ENCODE measurements at places on chromosomes 7 and 10.

GRCh38 chr7:108684629-108685028, 115.0 kb downstream of the DNAJB9 start:
- DNase-seq, result no peak

- DNase-seq, result no peak
These were observed 401 bp downstream of the LRRC27 start for GRCh38 chr10:132332433-132332754.

DNA sequence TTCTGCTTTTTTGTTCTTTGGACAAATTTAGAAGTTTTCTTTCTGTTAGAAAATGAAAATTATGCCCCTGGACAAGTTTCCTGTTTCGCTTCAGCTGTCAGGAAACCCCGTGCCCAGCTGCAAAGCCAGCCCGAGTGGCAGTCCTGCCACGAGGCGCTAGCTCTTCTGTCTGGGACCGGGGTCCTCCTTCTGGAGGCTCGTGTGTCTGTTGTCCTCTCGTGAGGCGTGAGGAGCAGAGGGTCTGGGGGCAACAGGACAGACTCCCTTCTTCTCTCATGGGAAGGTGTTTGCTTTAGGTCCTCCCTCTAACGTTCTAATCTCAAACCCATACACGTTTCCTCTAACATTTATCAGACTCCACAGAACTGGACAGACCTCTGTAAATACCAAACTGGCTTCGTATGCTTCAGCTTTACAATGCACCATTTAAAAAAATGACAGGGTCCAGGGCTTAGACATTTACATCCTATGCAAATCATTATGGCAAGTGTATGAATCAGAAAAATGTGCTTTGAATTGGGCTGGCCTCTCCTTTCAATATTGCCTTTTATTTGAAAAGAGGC, 184.5 kb upstream of the SHH start:
- no peak for DNase-seq

DNA sequence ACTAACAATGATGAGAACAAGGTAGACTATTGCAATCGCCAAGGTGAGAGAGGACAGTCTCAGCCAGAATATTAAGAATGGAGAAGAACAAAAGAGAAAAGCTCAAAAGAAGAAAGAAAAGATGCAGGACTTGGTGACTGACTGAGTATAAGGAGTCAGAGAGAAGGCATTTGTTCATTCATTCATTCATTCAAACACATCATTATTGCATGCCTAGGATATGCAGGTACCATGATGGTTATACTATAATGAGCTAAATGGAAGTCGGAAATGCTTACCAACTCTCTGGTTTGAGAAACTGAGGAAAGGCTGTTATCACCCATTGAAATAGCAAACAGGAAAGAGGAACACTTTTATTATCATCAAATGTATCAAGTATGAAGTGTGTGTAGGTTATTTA, 180.7 kb downstream of the IMMP2L start:
- no peak for DNase-seq

GRCh38 chr10:11442001-11442773, 169.3 kb downstream of the USP6NL start:
- DNase-seq, result no peak

GRCh38 chr7:28163949-28164348, 16.6 kb downstream of the JAZF1 start:
- DNase-seq, result no peak

- DNase-seq, result peak; percentile 16
These were observed 5.1 kb upstream of the ELFN1 start for GRCh38 chr7:1664711-1665548.

GRCh38 chr7:620056-620455, 100.4 kb upstream of the PDGFA start:
- no peak for DNase-seq

DNA sequence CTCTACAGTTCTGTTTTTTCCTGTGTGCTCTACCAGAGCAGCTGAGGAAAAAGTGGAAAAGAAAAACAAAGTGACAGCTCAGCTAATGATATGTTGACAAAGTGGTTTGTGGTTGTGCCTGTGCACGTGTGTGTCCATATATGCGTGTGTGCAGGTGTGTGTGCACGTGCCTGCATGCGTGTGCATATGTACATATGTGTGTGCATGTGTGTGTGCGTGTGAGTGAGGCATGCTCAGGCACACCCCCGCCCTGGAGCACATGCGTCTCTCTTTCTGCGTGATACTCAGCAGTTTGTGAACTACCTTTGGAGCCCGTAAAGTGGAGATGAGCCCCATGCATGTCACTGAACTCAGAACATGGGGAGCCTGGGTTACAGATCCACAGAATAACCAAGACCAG, 84.5 kb upstream of the GPR26 start:
- DNase-seq, result no peak

GRCh38 chr7:148772297-148773089, 73.8 kb downstream of the CUL1 start:
- DNase-seq, result no peak
